ENCODE measurements at places on chromosomes 6 and 20.

DNA sequence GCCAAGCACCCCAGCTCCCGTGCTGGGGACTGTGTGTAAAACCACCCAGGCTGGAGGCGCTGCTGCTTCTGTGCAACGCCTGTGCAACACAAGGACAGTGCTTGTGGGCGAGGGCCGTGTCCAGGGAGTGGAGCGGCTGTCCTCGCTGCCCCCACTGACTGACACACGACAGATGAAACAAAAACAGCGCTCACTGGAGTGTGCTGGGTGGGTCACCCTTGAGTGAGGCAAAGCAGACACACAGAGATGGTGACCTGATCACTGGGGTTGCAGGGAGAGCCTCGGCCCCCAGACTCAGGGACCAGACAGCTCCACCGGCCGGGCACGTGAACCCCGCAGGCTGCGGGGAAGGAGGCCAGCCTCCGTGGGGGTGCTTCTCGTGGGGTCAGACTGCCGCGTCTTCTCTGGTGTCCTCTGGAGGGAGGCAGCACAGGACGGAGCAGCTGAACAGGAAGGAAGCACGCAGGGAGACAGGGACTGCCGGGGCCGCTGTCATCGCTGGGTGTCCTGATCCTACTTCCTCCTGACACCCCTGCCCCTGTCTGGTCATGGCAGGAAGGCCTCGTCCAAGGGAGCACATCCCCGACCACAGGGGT, 75.9 kb upstream of the CST7 start:
- no peak for DNase-seq

DNA sequence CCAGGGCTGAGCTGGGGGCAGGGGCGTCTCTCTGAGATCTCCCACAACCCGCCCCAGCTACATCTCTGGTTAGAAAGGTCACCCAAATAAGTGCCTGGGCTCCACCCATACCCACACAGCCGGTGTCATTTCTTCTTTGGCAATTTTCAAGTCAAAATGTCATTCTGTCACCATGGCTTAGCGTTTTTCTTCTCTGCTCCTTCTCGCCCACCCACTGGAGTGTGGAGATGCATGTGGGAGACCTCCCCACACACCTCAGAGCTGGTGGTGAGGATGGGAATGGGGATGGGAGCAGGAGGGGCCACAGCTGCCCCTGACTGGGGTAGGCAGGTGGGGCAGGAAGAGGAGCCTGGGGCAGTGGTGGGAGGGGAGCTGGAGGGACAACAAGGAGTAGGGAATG, 63.1 kb downstream of the CPNE5 start:
- no peak for DNase-seq

GRCh38 chr20:34525342-34525708, 9.1 kb downstream of the DYNLRB1 start:
- no peak for DNase-seq

GRCh38 chr6:39905640-39905975, 28.7 kb downstream of the MOCS1 start:
- no peak for DNase-seq

- DNase-seq: no peak
Measured at GRCh38 chr6:134199848-134200606, 117.9 kb downstream of the SGK1 start.

DNA sequence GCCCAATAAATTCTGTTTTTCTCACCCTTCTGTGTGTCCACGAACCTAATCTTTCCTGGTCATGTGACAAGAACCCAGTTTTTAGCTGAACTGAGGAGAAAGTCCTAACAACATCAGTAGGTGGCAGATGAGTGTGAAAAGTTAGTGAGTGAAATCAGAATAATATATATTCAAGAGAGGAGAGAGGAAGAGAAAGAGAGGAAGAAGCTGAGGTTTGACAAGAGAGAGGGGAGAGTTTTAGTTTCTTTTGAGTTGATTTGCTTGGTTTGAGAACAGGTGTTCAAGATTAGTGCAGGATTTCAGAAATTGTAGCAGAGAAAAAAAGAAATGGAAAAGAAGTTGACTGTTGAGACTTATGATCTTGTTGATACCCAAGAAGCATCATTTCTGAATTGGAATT, 930.5 kb upstream of the FLRT3 start:
- no peak for DNase-seq

- DNase-seq: no peak
Measured at GRCh38 chr6:124887872-124888580, 74.2 kb upstream of the RNF217 start.

GRCh38 chr6:139490482-139490881, 116.0 kb upstream of the CITED2 start:
- no peak for DNase-seq
